ENCODE measurements at places on chromosomes 5 and 9.

DNA sequence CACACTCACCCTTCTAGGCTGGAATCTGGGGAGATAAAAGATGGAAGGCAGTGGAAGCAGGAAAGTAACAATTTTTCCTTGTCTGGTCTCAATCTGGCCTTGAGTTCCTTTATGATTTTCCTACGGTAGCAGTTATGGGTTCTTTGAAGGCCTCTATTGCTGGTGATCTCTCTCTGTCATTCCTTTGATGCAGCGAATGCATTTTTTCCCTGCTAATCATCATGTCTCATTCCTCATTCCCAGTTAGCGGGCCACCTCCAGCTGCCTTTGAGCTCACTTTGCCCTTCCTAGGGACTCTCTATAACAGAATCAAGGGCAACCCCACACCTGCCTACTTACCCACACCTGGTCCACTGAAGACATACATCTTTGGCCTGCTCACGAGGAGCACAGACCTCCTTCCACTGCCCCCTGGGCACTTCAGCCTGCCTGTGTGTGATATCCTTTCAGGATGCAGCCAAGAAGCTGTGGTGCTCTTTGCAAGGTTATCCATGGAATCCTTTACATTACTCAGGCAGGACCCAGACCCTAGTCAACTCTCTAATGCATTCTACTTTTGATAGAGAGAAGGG, 191.7 kb downstream of the DRD1 start:
- DNase-seq = no peak

GRCh38 chr5:62585751-62586150, 7.1 kb downstream of the LRRC70 start:
- no peak for DNase-seq

DNA sequence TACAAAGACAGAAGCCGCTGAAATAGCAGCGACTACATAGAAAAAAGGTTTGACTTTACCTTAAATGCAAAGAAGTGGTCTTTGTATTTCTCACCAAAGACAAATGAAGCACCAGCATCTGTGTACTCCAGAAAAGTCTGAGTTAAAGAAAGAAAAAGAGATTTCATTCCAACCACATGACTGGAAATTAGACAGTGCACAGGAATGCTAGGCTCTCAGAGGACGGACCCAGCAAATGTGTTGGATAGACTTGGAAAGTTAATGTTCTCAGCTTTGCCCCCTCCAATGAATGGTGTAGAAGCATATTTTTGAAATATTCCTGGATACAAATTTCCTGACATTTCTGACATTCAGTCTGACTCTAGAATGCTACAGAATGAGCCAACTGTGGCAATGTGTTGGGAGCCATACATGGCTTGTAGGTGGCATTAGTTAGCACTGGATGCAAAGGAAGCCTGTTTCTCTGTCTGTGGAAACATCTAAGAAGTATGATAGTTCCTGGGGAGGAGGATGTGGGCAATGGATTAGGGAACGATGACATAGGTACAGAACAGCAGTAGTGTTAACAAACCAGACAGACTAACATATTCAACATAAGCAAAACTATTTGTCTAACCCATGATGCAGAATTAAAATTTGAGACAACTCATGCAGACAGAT, 43.3 kb downstream of the SLC28A3 start:
- no peak for DNase-seq

DNA sequence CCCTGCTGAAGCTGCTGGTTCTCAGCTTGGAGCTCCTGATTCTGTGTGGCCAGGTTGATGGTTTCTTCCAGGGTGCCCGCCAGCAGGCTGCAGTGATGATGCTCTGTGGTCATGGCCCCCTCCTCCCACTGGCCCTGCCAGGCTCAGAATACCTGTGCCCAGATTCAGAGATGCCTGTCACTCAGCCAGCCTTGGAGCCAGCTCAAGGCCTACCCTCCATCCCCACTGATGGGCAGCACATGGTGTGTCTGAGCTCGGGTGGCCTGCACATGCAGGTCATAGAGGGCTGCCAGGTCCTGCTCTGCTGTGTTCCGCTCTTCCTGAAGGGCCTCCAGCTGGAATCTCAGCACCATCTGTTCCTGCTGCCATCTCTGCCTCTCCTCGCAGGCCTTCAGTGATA, 5.4 kb downstream of the SLC35A4 start:
- no peak for DNase-seq

DNA sequence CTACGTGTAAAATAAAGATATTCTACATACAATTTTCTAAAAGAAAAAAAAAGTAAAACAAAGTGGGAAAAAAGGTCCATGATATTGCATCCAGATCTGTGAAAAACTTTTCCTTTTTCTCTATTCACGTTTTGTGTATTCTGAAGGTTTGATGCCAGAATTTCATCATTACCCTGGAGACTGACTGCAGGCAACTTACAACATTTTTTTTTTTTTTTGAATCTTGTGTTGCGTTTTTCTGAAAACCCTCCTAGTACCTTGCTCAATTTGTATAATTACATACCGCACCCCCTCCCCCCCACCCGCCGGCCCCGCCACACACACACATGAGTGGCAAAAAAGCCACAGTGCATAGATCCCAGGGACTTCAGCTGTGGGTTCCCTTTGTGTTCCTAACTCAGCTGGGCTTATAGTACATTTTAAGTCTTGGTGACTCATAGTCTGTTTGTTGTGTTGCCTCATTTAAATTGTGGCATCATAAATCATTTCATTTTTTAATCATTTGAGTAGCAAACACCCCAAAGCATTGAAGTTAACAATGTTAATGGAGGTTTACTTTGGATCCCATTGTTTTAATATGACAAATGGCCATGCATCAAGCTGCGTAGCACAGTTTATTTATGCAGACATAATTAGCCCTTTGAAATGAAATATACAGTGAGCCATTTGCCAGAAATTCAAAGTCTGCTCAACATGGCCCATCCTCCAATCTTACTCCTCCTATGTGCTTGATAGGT, 36.0 kb downstream of the PRDM6 start:
- no peak for DNase-seq

- DNase-seq = no peak
Measured at GRCh38 chr5:107542831-107543231, 127.9 kb downstream of the EFNA5 start.

GRCh38 chr5:84227236-84227635, 157.4 kb downstream of the EDIL3 start:
- DNase-seq = no peak

GRCh38 chr5:97071101-97071500, 71.3 kb downstream of the LIX1 start:
- no peak for DNase-seq

DNA sequence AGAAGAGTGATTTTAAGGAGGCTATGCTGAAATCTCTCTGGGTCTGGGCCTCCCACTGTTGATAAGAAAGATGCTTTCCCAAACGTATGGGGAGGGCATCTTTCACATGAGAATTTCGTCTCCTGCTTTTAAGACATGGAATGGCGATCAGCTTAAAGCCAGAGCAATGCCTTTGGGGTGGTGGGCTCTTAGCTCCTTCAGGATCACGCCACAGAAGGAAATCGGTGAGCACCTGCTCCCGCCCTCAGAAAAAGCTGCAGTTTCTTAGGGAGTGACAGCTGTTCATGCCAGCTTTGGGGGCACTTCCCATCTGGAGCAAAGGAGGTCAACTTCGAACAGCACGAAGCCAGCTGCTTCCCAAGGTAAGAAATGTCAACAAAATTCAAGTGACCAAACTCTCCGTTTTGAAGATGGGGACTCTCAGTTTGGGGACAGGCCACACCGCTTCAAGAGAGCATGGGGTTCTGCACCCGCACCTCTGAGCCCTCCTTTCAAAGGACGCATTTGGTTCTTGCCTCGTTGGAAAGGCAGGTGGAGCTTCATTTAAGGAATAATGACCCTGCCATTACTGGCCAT, 39.0 kb downstream of the TRIP13 start:
- no peak for DNase-seq

DNA sequence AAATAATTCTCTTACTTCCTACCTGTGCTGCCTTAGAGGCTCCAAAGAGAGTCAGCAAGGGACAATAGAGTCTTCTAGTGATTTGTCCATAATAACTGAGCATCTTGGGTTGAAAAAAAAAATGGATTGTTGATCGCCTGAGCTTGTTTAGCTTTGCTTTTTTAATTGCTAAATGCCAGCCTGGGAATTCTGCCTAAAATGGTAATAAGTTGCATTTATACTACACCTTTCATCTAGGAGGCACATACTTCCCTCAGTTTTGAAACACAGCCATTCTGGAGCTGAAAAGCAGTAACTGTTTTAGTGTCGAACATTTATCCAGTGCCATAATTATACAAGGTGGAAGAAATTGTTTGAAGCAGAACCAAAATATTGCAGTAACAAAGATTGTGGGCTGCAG, 421.3 kb downstream of the CAAP1 start:
- DNase-seq = no peak

DNA sequence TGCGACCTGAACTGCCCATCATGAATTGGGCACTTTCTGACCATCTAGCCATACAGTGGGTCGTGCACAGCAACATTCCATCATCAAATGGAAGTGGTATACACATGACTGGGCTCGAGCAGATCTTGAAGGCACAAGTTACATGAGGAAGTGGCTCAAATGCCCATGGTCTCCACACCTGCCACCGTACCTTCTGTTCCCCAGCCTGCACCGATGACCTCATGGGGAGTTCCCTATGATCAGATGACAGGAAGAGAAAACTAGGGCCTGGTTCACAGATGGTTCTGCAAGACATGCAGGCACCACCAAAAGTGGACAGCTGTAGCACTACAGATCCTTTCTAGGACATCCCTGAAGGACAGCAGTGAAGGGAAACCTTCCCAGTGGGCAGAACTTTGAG, 21.8 kb downstream of the MTMR12 start:
- DNase-seq = no peak

DNA sequence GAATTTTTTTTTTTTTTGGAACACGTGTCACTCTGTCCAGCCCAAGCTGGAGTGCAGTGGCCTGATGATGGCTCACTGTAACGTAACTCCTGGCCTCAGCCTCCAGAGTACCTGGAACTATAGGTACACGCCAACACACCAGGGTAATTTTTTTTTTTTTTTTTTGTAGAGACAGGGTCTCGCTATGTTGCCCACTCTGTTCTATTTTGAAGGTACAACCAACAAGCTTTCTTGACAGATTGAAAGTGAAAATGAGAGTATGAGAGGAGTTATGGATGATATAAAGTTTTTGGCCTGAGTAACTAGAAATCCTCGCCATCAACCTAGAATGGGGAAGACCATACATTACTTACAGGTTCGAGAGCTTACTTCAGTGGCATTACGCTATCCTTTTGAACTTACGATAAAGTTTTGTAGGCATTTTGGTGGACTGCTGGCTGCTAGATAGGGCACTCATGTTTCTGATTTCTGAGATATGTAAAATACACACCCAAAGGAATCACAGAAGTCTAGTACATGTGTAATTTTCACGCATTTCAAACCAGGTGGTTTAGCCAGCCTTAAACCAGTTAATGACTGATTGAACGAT, 806 bp upstream of the CDC42SE2 start:
- no peak for DNase-seq

- DNase-seq = no peak
Measured at GRCh38 chr5:118818604-118819003, 169.7 kb downstream of the DTWD2 start.

- DNase-seq = no peak
Measured at GRCh38 chr9:88387036-88387551, 1.1 kb upstream of the SPIN1 start.

DNA sequence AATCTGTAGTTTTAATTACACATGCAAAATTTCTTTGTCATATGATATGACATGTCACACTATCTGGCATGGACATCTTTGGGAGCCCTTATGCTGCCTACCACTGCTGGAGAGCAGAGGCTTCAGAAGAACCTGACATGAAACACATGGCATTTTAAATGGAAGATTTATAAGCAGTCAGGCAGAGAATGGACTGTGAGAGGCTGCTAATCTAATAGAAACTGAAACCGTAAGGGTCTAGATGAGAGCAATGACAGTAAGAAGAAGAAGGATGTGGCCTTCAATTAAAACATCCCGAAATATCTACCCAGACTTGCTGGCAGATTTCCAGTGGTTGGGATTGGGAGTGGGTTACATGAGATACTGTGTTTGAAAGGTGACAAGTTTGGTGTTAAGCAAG, 149.8 kb downstream of the MACIR start:
- DNase-seq = no peak

DNA sequence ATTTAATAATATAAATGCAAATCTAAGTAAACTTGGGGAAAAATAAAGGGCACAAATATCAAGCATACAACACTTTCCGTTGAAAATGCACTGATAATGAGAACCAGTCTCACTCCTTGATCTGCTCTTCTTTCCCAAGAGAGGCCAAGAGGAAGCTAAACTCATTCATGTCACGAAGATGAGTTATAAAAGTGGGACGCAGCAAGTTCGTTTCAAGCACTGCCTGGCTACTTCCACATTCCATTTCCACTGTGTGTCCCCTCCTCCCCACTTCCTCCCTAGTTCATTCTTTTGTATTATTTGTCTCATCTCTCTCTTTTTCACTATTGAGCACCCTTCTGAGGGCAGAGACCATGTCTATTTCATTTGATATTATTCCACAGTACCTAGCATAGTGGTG, 158.1 kb downstream of the SLC24A2 start:
- DNase-seq = no peak

- no peak for DNase-seq
Measured at GRCh38 chr5:32358611-32359010, 45.9 kb upstream of the MTMR12 start.

GRCh38 chr5:2890011-2890410, 138.5 kb upstream of the IRX2 start:
- DNase-seq = no peak

DNA sequence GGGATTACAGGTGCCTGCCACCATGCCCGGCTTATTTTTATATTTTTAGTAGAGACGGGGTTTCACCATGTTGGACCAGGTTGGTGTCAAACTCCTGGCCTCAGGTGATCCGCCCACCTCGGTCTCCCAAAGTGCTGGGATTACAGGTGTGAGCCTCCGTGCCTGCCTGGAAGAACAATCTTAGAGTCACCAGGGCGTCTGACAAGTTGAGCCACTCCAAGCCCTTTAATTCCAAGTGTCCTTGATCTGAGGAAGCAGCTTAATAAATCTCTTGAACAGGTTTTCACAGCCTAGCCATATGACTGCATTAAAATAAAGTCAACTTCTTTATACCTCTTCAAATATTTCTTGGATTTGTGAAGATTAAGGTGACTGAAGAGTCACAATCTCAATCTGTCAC, 31.5 kb downstream of the SLC44A1 start:
- DNase-seq = no peak

All from stimulated activated CD8-positive, alpha-beta memory T cell treated with anti-CD3 and anti-CD28 coated beads, Interleukin-15, amount 100 ng/mL, for 1 hour (primary cell).